ENCODE measurements at places on chromosomes 4 and X.

GRCh38 chr4:69470561-69470960 is 25.1 kb downstream of the UGT2B4 start:
- DNase-seq, result no peak

GRCh38 chrX:28835991-28836390 is 248.7 kb downstream of the IL1RAPL1 start:
- peak; percentile 0 for DNase-seq

DNA sequence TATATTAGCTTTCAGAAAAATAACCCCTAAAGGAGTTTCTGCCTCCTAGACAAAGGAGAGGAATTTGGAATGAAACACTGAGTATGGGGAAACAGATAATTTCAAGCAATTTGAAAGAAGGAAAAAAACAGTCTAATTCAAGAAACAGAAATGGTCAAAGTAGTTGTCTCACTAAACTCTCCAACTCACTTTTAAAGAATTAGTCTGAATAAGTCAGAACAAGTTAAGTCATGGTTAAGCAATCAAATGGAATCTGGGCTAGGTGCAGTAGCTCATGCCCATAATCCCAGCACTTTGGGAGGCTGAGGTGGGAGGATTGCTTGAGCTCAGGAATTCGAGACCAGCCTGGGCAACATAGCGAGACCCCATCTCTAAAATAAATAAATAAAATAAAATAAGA is 95.7 kb upstream of the GRIA3 start:
- DNase-seq, result no peak

DNA sequence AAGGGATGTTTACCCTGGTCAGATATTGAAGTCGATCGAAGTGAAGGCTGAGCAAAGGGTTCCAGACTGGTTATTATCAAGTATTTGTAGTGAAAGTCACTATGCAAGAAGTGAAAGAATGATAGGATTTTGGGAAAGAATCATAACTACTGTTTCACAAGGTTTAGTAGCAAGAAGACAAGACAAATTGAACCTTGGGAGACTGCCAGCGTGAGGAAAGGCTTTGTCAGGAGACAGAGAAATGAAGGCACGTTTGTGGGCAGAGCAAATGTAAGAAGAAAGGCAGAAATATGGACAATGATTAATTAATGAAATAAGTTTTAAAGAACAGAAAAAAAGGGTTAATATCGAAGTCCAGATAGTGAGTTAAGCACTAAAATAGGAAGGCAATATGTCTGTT is 456.8 kb downstream of the TRIML1 start:
- DNase-seq, result no peak

DNA sequence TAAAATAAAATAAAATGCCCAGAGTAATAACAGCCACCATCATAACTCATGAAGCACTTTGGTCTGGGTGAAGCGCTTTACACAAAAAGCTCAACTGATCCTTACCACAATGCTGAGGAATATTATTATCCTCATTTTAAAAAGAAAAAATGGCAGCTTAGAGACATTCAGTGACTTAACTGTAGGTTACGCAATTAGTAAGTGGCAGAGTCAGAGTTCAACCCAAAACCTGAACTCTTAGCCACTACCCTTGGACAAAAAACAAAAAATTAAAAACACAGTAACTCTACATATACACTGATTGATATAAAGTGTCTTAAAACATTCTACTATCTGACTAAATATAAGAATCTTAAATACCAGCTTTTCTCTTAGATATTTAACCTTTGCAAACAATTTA is 34.9 kb downstream of the MAOB start:
- no peak for DNase-seq

DNA sequence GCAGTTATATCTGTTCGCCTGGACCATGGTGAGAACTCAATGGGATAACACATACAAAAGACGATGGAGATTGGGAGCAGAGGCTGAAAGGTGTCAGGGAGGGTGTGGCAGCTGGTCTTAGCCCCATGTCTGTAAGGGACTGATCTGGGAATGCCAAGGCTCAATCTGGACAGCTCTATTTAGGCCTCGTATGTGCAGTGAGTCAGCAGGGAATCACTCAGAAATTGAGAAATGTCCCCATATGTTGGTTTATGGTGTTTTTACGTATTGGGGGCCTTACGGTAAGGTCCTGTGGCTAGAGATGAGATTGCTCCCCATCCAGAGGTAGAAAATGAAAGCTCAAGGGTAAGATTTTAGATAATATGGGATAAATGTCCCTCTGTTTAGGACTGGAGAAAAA is 71.4 kb upstream of the TTC29 start:
- DNase-seq, result peak; percentile 2

- peak; percentile 45 for DNase-seq
Measured at GRCh38 chrX:14963447-14964236, 90.4 kb downstream of the MOSPD2 start.

- DNase-seq, result no peak
Measured at GRCh38 chr4:139020384-139020783, 4.8 kb downstream of the NOCT start.
